Small intestine (tissue), 16 donors: ENCODE measurements at places on chromosomes 4 and X.

DNA sequence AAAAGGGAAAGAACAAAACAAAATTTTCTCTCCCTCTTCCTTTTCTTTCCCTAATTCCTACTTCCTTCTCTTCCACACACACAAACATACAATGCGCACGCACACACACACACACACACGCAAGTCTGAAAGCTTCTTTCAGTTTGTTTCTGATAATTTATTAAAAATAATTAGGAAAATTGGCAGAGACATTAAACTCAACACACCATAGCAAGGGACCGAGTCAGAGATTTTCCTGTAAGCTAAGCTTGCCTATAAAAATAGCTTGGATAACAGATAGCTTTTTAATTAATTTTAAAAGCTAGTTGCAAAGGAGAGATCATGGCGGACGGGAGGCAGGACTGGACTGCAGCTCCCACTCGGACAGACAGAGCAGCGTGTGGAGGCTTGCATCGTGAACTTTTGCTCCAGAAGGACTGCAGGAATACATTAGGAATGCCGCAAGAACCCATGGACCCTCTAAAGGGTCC is 92.6 kb upstream of the MAPK10 start:
- no peak for DNase-seq

DNA sequence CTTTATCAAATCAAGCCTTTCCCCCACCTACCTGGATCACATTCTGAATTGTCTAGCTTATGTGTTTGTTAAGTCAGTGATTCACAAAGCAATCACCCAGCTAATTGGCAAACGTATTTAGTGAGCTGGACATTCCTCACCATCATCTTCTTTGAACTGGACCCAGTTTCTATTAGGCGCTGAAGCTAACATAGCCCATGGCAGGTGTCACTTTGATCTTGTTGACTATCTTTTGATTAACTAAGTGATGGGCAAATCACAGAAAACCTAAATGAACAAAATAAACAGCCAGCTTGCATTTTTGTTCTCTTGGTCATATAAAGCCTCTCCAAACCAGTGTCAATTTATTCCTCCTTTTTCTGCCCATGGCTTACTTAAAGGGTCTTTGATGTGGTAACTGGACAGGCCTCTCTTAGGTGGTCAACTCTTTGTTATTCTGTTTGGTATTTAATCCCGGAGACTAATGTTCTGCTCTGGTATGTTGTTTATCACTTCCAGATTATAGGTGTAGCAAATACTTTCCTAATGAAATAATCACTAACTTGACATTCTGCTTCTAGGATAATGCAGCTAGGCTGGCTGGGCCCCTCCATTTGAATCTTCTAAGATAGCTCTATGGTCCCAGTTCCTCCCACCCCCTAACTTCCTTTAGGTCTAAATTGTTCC is 105.3 kb upstream of the SMIM10 start:
- no peak for DNase-seq

- no peak for DNase-seq
Observed at GRCh38 chr4:181611946-181612600, 631.1 kb upstream of the TENM3 start.

DNA sequence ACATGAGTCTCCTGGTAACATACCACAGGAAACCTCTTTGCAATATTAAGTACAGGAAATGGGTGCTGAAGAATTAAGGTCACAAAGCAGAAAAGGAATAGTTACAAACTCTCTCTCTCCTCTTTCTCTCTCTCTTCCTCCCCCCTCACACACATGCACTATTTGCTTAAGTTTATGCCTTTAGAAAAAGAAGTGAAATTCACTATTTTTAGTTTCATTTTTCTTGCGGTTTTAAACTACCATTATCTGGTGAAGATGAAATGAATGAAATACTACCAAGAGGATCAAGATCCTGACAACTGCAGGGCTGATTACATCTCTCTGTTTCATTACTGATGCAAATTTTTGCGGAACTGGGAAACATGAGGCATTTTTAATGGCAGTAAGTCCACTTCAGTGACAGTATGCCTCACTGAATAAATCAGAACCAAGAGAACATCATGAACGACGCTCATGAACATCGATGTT is 64.3 kb upstream of the FTHL17 start:
- no peak for DNase-seq
